Peyer's patch (tissue), 4 donors: ENCODE measurements at places on chromosomes 7 and 10.

- peak overlapping the region; percentile 40 for H3K27ac ChIP-seq
- H3K36me3 ChIP-seq, result no peaks in the 10 kb centered on the region
- H3K4me3 ChIP-seq, result no peak overlapping the region
Observed at GRCh38 chr7:16028103-16028502, 341.6 kb upstream of the MEOX2 start.

DNA sequence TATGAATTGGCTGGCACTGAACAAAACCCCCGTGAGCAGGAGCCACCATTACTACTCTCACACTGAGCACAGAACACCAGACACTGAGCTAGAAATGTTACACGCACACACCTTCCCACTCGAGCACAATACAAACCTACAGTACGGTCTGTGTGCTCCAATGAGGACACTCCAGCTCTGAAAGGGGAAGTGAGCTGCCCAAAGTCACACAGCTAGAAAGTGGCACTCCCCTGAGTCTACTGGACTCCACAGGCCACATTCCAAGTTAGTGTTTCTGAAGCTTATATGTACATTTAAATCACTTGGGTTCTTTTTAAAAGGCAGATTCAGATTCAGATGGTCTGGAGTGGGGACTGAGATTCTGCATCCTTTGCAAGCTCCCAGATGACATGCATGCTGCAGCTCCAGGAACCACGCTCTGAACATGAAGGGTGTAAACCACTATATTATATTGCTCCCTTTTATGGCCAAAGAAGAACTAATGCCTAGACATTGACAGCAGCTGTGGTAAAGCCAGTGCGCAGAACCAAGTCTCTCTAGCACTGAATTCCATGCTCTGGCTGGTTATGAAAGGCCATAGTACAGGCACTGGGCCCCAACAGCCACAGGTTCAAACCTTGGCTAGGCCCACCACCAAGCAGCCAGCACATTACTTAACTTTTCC, 77.1 kb downstream of the FRMPD2 start:
- no peak for DNase-seq
- no peaks in the 10 kb centered on the region for H3K4me1 ChIP-seq
- H3K27me3 ChIP-seq, result no peaks in the 10 kb centered on the region
- no peak overlapping the region for H3K27ac ChIP-seq

DNA sequence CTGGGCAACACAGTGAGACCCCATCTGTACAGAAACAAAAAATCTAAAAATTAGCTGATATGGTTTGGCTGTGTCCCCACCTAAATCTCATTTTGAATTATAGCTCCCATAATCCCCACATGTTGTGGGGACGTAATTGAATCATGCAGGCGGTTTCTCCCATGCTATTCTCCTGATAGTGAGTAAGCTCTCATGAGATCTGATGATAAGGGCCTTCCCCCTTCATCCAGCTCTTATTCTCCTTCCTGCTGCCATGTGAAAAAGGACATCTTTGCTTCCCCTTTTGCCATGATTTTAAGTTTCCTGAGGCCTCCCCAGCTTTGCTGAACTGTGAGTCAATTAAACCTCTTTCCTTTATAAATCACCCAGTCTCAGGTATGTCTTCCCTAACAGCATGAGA, 136.5 kb downstream of the SFMBT2 start:
- no peaks in the 10 kb centered on the region for H3K27me3 ChIP-seq
- no peak for DNase-seq
- H3K4me3 ChIP-seq, result no peak overlapping the region
- no peak overlapping the region for H3K27ac ChIP-seq

- no peaks in the 10 kb centered on the region for H3K27me3 ChIP-seq
- no peaks in the 10 kb centered on the region for H3K36me3 ChIP-seq
- no peaks in the 10 kb centered on the region for H3K4me1 ChIP-seq
- no peak overlapping the region for H3K4me3 ChIP-seq
Observed at GRCh38 chr7:39845006-39845405, 105.0 kb upstream of the CDK13 start.

DNA sequence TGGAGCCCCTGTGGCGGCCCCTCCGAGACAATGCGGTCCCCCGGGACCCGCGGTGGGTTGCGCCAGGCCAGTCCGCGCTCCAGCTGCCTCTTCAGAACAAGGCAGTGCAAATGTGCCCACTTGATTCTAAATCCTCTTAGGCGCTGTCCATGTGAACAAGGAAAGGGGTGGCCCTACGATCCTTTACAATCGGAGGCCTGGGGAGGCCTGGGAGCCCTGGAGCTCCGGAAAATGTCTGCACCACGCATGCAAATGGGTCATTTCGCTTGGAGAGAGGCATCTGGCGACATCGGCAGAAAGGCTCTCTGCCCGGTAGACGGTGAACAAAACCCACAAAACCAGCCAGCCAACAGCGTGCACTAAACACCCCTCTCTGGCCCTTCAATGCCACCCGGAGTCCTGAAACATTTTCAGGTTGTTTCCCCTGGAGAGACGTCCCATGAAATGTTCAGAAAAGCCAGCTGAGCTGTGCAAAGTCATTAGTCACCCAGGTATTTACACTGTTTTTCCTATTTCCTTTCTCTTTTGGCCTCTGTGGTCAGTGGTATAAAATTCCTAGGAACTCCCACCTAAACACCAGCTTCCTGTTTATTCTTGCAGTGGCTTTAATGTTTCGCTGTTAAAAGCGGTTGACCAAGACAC, 102.8 kb upstream of the ZNF438 start:
- no peaks in the 10 kb centered on the region for H3K36me3 ChIP-seq
- H3K27ac ChIP-seq, result peak overlapping the region; percentile 88
- no peaks in the 10 kb centered on the region for H3K4me1 ChIP-seq
- no peak for DNase-seq
- peak overlapping the region; percentile 51 for H3K4me3 ChIP-seq

DNA sequence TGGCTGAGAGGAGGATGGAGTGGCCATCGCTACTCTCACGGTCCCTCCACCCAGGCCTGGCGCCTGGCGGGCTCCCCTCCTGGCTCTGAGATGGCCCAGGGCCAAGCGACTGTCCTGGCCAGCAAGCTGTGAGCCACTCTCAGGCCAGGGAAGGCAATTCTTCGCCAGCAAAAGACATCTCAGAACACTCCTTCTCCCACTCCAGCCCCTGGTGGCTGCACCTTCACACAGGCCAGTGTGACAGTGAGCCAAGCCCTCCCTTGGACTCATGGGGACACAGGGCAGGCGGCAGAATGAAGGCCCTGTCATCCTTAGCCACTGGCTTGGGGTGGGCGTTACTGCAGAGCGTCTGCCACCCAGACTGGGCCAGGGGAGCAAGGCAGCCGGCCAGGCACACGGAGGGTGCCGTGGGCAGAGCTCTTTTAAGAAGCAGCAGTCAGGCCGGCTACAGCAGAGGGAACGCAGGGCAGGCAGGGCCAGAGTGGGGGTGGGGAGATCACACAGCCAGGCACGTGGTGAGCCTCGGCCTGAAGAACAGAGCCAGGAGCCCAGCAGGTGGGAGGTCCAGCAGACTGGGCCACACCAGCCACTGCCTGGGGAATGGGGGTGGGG, 14.4 kb downstream of the STK32C start:
- no peak for DNase-seq
- H3K4me3 ChIP-seq, result no peak overlapping the region
- no peaks in the 10 kb centered on the region for H3K4me1 ChIP-seq
- no peaks in the 10 kb centered on the region for H3K27me3 ChIP-seq
